Cortex of kidney (tissue), 1 donor: ENCODE measurements at places on chromosomes 4 and X.

DNA sequence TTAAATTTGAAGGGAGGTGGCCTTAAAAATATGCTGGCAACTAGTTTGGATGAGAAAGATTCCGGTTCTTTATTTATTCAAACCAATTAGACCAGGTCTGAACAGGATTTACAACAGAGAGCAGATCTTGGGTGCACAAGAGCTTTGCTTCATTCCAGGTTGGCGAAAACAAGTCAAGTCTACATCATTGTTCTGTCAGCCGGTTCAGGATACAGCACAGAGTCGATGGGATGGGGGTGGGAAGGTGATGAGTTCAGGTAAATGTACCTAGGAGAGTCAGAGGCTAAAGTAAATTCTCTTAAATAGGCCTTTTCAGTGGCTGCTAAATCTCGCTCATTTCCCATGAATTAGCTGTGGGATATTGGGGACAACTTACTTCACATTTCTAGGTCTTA lies 882 bp upstream of the STIM2 start:
- no peak for DNase-seq

DNA sequence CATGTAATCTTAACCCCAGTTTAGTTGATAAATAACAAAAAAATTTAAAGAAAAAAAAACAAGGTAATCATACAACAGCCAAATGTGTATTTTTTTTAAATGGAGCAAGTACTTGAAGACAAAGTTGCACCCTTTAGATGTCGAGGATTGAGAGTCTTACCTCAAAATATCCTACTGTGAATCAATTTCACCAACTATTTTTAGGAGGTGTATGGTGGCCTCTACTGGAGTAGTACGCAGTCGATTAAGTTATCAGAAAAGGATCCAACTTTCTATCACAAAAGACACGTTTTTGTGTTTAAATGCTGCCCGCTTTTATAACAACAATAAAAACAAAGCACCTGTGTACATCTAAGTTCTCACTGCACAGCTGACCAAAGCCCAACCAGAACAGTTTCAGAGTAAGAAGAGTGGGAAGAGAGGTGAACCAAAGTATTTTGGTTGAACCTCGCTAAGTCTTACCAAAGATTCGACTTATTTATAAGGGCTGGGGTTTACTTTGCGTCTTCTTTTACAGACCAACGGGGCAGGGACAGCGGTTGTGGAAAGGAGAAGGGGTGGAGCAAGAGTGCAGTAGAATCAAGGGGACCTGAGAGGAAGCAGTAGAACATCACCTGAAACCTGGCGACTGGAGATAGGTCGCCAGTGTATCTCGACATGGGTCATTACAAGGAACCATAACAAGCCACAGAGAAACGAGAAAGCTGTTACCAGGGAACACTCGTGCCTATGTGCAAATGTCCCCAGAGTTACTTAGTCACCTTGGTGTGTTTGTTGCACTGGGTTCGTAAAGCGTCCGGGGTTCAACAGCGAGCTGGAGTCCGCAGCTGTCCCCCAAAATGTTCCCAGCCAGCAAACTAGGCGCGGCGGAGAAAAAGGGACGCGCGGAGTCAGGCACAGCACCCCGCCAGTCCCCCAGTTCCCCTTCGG lies 1.1 kb downstream of the RPS6KA6 start:
- DNase-seq = no peak

DNA sequence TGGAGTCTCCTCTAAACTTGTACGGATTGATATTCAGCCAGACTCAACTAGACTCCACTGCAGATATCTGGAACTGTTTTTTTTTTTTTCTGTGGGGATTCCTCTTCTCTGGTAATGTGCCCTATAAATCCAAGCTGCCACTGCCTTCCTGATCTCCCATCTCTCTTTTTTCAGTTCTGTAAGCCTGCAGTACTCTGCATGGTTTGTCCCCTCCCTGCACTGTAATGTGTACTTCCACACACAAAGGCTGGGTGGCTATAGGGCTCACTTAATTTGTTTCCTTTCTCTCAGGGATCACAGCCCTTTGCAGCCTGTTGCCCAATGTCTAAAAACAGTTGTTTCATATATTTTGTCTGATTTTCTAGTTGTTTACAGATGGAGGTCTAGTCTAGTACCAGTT lies 84.7 kb upstream of the RPA4 start:
- no peak for DNase-seq

- no peak for DNase-seq
Measured at GRCh38 chr4:129362691-129363274, 266.8 kb downstream of the C4orf33 start.

- DNase-seq = no peak
Measured at GRCh38 chr4:121168446-121169281, 4.5 kb upstream of the TNIP3 start.

- no peak for DNase-seq
Measured at GRCh38 chr4:108405586-108405985, 214.8 kb upstream of the RPL34 start.

- DNase-seq = no peak
Measured at GRCh38 chr4:15078682-15079642, 76.7 kb downstream of the CPEB2 start.

- DNase-seq = no peak
Measured at GRCh38 chr4:146142768-146143167, 32.8 kb upstream of the LSM6 start.

GRCh38 chrX:30340753-30341152 lies 31.6 kb upstream of the NR0B1 start:
- DNase-seq = no peak

GRCh38 chr4:6576932-6577331 lies 1.9 kb downstream of the MAN2B2 start:
- no peak for DNase-seq

DNA sequence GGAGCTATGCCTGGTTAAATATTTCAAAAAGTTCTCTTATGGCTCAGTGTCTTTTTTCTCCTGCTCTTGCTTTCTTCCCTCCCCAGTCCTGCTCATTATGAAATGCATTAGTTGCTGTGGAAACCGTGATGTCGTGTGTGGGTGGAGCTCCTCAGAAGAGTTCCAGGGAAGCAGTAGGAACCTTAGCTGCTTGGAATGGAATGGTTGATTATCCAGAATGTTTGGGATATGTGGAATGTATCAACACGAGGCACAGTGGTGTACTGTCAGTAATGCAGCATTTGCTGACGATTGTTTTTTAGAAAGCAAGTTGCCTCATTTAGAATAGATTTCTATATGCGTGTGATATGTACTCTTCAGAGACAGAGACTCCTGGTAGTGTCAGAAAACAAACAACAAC lies 333.2 kb downstream of the ARHGAP10 start:
- DNase-seq = no peak

GRCh38 chr4:1868293-1868692 lies 2.9 kb upstream of the NSD2 start:
- DNase-seq = no peak

DNA sequence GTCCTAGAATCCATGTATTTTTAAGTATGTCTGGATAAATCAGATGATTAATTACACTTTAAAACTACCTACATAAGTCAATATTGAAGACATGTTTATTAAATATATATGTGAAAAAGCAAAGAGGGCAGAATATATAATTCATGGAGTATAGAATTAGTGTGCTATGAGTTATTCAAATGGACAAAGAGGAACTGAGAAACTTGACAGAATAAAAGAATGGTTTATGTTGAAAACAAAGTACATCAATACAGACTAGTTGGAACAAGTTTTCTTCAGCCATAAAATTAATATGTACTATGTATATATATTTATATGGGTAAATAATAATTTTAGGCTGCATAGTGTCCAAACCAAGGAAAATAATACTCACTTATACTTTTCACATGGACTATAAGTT lies 173.5 kb downstream of the NPFFR2 start:
- DNase-seq = no peak

GRCh38 chr4:158760866-158761265 lies 8.0 kb upstream of the FNIP2 start:
- no peak for DNase-seq

DNA sequence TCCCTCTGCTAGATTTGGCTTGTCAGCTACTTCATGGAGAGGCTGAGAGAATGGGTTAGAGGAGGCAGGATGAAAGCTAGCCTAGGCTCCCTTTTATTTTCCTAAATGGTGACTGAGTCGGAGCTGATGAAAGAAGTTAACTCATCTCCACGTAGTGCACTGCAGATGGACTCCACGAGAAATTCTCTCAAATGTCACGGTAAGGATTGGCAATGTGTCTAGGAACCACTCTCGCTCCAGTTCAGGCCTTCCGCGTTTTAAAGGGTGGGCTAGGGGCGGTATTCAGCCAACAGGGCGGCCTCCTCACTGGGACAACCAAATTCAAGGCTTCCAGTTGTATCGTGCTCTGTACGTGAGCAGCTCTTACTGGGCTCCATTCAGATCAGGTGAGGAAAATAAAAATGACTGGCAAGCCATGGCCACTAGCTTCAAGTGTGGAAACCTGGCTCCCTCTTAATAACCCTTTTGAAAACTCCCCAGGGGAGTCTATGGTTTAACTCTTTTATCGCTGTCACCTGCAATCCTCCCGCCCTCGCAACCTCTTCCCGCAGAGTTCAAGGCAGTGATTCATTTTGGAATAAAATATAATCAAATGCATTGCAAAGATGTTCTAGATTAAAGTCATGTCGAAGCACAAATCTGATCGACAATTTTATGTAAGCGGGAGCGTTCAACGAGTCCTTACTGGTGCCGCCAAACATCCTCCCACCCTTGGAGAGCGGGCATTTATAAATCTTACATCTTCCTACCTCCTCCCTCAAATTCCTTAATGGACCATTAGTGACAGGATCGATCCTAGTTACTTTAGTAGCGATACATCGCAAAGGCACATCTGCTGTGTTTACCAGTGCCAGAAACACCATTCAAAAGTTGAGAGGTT lies 1.2 kb downstream of the SPOCK3 start:
- DNase-seq = no peak

DNA sequence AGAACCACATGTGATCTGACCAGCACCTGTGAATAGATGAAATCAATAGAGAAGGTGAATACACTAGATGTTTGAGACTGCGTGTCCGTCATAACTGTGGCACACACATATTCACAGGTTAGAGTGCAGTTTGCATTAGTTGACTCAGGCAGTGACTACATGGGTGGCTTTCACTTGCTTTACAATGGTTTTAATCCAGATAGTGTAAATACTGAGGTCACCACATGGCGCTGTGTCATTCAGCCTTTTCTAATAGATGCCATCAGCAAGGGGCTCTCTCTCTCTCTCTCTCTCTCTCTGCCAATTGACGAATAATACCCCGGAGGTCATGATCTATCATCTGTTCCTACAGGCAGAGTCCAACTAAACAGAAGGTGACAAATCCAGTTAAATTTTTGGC lies 30.7 kb upstream of the FGF13 start:
- no peak for DNase-seq

- DNase-seq = no peak
Measured at GRCh38 chr4:3111461-3111860, 37.0 kb downstream of the HTT start.

- DNase-seq = no peak
Measured at GRCh38 chr4:72569719-72570235, 756 bp upstream of the ADAMTS3 start.

- DNase-seq = no peak
Measured at GRCh38 chrX:154349979-154350378, 24.5 kb downstream of the FLNA start.

- no peak for DNase-seq
Measured at GRCh38 chr4:56752985-56753384, 68.5 kb downstream of the SPINK2 start.
